ENCODE measurements at places on chromosomes 6 and 20.

- peak; percentile 92 for DNase-seq
These were observed at the start of gene TAGAP for GRCh38 chr6:159044899-159045727. Gene TAGAP (minus strand): TSS chr6:159044991. CDS start chr6:159044146, 845 bp downstream.

GRCh38 chr20:49245921-49246740, 26.9 kb downstream of the DDX27 start:
- DNase-seq: peak; percentile 32

DNA sequence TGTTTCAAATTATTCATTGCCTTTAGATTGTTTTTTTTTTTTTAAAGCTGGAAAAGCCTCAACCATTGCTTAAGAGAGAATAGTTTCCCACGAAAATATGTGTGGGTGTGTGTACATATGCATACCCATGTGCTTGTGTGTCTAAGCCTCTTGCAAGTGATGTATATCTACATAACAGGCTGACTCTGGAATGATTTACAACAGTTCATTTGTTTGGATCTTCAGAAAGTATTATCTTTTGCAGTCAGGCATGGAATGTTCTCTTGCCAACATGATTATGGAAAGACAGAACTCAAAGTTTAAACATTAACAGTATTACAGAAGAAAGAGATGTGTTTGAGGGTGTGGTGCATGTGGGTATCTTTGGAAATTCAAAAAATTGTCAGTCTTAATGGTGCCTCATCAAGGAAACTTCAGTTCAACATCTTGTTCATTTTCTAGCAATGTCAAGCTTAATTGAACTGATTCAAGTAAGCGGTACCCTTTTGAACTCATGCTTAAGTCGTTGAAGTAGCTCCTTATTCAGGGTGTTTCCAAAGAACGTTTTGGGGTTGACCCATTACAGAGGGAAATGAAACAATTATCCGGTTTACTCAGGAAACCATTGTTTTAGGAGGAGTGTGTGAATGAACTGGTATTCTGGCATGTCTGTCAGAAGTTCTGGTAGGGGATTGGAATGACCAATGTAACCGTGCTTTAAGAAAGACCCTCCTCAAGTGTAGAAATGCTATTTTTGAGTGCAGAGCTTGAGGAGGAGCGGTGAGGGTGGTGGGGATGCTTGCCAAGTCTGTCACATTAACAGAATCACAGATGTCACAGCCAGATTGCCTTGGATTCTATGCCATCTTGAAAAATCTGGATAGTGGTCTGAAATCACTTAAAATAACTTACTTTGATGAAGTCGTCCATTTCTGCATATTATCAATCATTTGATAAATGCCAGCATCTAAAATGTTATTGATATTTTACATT, 60.3 kb downstream of the ADGRG6 start:
- no peak for DNase-seq

DNA sequence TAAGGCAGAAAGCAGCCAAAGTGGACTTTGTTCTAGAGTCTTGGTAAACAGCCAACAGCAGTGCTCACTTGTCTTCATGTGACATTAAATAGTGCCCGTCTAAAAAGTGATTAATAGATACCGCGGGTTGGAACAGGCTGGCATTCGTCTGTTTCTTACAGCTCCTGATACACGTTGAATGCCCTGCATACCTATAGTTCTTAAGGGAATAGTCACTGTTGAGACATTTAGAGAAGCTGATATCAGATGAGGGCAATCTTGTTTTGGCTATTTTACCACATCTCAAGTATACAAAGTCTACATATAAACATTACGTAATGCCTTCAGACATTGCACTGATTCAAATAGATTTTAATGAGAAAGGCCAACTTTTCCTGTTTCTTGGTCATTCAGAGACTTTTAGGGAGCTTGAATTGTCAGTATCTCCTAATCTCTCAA, 374.9 kb upstream of the FLRT3 start:
- no peak for DNase-seq

DNA sequence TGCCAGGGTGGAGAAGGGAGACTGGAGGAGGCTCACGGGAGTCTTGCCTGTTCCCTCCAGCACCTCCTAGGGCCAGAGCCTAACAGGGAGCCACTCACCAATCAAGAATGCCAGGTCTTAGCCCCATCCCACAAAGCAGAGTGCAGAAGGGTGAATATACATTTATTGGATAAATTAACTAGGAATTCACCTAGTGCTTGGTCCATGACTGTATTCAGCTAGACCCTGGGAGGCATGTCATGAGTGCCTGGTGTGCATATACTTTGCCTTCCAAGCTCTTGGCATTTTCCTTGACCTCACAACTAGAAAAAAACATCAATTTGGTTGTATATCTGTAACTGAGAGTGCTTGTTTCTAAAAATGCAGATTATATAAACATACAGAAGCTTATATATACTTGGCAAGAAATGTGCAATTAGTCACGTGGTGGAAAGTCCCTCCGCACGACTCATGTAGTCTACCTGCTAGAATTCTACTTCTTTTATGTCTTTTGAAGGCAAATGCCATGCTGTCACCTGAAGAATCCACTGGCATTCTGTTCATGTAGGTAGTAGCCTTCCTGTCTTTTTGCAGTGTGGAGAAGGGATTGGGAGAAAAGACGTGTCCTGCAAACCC, 991.0 kb downstream of the KIF16B start:
- DNase-seq: no peak

DNA sequence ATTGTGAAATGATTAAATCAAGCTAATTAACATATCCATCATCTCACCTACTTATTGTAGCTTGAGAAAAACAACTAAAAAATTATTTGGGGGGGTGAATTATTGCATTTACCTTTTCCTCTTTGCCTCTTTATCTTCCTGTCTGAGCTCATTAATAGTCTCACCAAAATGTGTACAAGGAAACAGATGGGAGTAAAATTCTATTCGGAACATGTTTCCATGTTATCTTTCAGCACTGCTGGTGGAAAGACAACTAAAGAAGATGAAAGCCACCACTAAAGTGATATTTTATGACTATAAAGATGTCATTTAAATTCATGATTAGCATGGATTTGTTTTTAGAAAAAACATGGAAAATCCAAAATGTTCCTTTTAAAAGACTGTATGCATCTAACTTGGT, 102.6 kb downstream of the SYNE1 start:
- no peak for DNase-seq

DNA sequence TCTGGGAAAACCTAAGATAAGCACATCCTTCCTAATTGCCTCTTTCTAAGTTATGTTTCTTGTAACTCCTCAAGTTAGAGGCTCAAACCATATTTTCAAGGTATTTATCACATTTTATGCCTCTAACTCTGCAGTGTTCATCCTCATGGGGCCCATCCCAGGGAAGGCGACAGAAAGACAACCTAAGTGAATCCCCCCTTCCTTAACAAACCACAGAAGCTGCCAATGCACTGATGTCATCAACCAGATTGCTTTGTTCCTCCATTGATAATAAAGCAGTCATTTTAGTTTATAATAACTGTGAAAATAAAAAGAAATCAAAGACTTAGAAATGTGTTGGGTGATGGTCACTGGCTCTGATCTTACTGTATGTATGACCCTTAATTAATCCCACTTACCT, 119.5 kb upstream of the TCF21 start:
- no peak for DNase-seq
